ENCODE measurements at places on chromosomes 12 and 14. TPM values are rescaled to one million over a fixed set of nuclear protein-coding genes. Genes with fewer than 3 reads are reported as not detected.

Gene GYS2
- not detected for total RNA-seq

Gene HOTAIR
- total RNA-seq, result not detected

Gene RNASE1
- total RNA-seq, result 9.2 TPM

Gene COQ6
- 23.9 TPM for total RNA-seq

Gene PTHLH
- total RNA-seq, result not detected

Gene CIDEB
- 3.4 TPM for total RNA-seq

Measured in occipital lobe (tissue), 3 donors.